ENCODE measurements at places on chromosomes 2 and 18.

DNA sequence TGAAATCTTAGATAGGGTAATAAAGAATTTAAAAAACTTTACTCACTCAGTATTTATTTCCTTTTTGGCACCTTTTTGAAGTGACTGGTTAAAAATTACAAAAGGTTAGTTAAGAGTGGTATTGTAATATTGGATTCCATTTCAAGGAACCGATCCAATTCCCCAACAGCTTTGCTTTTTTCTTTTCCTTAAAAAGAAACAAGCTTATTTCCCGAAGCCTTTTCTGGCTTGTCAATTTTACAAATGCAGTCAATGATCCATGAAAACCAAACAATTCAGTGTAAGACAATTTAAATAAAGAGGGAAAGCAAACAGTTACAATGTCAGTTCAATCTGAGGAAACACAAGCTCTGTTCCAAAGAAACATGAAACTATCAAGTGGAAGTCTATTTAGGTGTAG is 200.2 kb downstream of the RIT2 start:
- DNase-seq: no peak

DNA sequence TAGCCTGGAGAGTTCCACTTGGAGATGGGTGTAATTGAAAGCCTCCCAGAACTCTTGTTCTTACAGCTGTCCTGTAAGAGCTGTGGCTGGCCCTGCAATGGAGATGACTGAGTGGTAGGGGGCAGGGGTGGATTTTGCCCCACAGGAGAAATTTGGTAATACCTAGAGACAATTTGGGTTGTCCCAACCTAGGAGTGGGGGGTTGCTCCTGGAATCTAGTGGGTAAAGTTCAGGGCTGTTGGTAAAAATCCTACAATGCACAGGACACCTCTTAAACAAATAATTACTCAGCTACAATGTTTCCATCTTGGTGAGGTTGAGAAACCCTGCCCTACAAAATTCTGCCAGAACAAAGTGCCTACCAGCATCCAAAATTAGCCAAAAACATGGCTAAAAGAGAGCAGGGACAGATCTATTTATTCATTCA is 181.1 kb upstream of the SH3BP4 start:
- no peak for DNase-seq

DNA sequence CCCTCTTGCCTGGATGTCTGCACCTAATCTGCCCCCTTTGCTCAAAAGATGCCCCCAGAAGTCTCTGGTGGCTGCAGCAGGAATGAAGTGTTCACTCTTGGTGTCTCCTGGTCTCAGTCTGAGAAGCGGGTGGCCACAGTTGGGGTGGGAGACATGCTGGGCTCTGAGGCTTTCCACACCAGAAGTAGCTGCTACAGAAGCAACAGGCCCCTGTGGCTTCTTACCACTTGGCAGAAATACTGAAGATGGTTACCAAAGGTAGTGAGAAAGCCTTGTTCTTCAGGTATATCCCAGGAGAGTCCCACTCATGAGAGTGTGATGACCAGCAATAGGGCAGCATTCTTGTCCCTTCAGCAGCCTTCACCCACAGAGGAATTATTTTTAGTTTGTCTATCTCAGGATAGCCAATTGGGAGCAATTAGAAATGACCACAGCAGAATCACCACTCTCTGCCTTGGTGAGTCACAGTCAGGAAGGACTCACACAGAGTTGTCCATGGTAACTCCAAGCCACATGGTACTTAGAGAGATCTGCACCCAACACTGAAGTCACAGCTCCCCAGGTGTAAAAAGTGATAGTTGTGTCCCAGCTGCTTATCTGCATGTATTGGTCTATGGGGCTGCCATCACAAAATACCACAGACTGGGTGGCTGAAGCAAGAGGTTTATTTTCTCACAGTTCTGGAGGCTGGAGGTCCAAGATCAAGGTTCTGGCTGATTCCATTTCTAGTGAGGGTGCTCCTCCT is 169.8 kb upstream of the ID2 start:
- no peak for DNase-seq

- no peak for DNase-seq
Measured at GRCh38 chr2:32783933-32784332, 156.1 kb downstream of the TTC27 start.
